ENCODE measurements at places on chromosomes 1 and 21.
A peak's percentile ranks its signal among the peaks of the same experiment; 100 is the strongest.

DNA sequence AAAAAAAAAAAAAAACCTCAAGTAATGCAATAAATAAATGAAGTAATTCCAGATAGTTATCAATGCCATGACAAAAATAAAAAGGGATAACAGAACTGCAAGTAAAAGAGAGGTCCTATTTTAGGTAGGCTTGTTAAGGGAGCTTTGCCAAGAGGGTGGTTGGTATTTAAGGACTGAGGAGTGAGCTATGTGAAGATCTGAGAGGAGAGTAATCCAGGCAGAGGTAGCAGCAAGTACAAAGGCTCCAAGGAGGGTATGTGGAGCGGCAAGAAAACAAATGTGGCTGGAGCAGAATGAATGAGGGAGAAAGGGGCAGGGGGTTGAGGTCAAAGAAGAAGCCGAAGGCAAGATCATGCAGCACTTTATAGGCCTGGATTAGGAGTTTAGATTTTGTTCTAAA, 59.9 kb upstream of the CDC42BPA start:
- DNase-seq = no peak

DNA sequence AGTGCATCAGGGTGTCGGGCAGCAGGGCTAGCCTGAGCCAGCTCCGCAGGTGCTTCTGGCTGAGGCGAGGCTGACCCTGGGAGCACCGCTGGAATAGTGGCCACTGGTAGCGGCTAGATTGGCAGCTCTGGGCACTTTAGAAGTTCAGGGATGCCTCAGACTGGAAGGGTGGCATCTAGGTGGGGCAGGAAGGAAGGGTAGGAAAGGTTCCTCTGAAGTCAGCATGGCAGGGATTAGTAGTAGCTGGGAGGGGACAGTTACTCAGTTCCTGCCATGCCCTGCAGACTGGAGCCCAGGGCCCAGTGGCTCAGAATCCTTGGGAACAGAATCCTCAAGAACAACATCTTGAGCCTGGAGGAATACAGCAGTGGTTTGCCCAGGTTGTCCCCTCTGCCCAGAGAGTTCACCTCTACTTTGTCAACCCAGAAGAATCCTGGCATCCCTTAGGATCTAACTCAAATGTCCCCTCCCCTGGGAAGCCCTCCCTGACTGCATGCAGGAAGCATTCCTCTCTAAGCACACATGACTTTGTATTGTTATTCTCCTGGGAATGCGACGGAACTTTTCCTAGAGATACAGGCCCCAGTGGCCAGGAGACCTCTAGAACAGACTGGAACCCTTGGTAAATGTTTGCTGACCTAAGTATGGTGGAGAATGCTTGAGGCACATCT, 39.5 kb upstream of the BCAR3 start:
- DNase-seq = no peak

GRCh38 chr1:1259951-1260600, 13.6 kb upstream of the C1QTNF12 start:
- DNase-seq = no peak

DNA sequence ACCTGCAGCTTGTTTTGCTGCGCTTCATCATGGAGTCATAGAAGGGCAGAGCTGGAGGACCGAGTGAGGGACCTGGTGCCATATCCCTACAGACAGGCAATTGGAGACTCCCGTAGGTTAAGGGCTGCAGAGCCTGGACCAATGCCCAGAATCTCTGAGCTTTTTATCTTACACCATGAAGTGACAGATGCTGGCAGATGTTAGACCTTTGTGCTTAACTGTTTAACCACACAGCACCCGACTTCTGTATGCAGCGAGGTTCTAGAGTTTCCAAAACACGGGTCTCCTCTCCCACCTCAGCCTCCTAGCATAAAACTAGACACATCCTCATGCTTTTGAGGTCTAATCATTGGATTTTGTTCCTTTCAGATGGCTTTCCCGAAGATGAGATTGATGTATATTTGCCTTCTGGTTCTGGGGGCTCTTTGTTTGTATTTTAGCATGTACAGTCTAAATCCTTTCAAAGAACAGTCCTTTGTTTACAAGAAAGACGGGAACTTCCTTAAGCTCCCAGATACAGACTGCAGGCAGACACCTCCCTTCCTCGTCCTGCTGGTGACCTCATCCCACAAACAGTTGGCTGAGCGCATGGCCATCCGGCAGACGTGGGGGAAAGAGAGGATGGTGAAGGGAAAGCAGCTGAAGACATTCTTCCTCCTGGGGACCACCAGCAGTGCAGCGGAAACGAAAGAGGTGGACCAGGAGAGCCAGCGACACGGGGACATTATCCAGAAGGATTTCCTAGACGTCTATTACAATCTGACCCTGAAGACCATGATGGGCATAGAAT, 47.6 kb downstream of the B3GALT5 start:
- DNase-seq = peak; percentile 88

DNA sequence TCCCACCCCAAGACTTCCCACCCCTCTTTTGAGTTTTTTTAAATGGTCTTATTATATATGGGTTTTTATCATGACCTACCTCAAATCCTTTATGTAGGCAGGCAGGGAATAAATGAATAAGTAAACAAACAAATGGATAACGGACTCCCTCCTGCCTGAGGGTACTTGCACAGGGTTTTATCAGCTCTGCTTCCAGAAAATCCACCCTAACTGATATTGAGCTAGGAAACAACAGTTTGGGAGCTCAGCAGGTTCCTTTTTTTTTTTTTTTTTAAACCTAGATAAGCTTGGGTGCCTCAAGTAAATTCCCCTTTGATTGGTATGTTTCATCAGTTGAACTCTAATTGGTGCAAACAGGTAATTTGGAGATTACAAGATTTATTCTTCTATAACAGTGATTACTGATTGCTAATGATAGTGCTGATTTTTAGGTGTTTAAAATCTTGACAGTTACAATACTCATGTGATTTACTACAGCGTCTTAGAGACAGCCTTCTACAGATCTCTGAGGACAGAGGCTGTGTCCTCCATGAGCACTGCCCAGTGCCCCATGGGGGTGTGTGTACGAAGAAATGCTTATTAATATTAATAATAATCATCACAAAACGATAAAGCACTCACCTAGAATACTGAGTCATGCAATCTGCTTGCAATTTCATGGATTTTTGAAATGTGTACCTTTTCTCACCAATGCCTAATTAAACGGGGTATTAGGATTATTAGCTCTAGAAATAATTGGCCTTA, 347.4 kb downstream of the RRAGC start:
- no peak for DNase-seq

DNA sequence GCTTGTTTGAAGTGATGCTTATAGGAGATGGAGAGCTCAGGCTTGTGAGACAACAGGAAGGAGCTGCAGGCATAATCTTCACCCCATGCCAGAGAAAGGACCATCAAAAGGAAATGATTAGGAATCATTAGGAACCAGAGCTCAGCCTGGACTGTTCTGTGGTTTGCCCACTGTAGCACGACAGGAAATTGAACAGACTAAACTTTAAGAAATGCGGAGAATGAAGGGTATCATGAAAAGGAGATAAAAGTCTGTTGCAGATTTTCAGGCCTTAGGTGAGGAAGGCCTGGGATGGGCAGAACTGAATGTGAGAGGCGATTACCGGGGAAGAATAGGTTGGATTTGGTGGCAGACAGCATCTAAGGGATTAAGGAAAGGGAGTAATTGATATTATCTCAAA, 292.0 kb upstream of the PLXNA2 start:
- DNase-seq = peak; percentile 61

- no peak for DNase-seq
Observed at GRCh38 chr1:165852871-165853270, 25.5 kb downstream of the UCK2 start.

DNA sequence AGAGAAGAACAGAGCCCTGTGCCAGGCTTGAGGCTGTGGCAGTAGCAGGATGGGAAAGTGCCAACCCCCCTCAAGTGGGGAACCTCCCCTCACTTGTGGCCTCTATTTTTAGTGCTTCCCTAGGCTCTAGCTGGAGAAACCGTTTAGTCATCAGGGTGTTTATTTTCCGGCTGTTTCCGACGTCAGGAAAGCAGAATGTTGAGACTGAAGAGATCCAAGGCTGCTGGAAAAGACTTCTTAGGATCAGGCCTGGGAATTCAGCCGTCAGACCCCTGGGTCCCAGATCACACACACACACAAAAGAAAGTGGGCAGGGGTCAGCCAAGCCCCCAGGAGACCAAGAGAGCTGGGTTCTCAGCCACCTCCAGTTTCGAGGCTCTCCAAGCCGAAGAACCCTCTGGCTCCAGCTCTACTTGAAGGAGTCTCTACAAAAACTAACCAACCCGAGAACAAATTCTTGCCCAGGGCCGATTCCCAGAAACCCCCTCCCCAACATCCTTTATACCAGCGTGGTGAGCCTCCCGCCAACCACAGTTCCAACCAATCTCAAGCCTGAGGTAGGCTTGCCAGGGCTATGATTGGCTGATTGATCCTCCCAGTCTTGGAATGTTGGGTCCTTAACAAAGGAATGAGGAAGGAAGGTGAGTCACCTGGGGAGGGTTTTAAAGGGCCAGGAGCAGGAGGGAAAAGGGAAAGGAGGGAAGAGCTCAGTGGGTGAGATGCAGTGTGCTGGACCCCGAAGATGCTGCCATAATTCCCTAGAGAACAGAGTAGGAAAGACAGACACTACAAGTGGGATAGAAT, 2.5 kb upstream of the MEF2D start:
- peak; percentile 96 for DNase-seq

GRCh38 chr1:8259498-8260290, 58.2 kb upstream of the SLC45A1 start:
- peak; percentile 62 for DNase-seq

DNA sequence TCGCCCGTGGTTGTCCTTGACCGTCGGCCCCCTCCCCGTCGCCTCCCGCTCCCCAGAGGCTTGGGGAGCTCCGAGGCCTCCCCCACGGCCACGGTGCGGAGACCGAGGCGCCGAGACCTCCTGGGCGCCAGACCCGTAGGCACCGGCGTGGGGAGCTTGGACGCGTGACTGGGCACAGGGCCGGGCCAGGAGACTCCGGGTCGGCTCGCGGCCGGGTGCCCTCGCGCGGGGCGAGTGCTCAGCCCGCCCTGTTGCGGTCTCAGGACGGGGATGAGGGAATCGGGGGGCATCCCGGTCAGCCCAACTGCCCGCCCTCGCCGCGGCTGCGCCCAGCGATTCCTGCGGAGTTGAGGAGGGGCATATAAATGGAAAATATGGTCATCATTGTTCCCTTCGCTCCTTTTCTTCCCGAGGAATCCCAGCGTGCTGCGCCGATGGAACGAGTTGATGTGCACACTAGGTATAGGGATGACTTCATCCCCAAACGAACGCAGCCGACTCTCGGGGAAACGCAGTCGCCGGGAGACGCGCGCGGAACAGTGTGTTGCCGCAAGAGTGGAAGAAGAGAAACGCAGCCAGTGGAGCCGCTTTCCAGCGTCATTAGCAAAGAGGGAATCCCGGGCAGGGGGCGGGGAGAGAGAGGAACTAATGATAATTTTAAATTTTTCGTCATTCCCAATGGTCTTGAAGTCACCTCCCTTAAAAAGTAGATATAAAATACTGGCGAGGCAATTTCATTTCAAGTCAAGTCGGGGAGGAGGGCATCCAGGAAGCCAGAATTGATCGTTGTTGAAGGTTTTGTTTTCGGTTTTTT, 747 bp upstream of the ENAH start:
- peak; percentile 79 for DNase-seq

GRCh38 chr1:214546886-214547641, 4.3 kb downstream of the PTPN14 start:
- no peak for DNase-seq

- DNase-seq = no peak
Observed at GRCh38 chr1:197041486-197042353, 25.3 kb downstream of the F13B start.
